Suppressor macrophage treated with lipopolysaccharide for 4 hours (primary cell): ENCODE measurements at places on chromosomes 6 and 20.
A peak's percentile ranks its signal among the peaks of the same experiment; 100 is the strongest.

- no peak for DNase-seq
Measured at GRCh38 chr6:149263321-149263720, 54.2 kb upstream of the TAB2 start.

- no peak for DNase-seq
Measured at GRCh38 chr6:149939909-149940671, 1.7 kb upstream of the ULBP2 start.

DNA sequence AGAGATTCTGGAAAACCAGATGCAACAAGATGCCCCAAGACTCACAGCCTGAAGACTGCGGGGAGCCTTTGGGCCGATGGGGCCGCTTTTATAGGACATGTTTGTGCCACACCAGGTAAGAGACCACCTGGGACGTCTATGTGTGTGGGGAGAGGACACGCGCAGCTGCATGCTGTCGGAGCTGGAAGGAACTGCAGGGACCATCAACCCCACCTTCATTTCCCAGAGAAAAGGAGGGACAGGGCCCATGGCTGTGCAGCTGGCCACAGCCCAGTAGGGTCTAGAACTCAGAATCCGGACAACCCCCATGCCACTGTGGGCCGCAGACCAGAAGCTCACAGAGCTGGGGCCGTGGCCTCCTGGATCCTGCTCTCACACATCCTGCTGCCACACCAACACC, 100.3 kb upstream of the MPC1 start:
- DNase-seq = no peak

DNA sequence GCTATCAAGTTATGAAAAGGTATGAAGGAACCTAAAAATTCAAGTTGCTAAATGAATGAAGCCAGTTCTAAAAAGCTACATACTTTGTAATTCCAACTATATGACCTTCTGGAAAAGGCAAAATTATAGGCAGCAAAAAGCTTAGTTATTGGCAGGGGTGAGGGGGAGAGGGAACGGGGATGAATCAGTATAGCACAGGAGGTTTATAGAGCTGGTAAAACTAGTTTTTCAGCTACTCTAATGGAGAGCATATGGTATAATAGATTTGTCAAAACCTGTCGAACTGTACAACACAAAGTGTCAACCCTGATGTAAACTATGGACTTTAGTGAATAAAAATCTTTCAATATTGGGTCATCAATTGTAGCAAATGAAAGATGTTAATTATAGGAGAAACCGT, 18.7 kb downstream of the MANEA start:
- DNase-seq = no peak

DNA sequence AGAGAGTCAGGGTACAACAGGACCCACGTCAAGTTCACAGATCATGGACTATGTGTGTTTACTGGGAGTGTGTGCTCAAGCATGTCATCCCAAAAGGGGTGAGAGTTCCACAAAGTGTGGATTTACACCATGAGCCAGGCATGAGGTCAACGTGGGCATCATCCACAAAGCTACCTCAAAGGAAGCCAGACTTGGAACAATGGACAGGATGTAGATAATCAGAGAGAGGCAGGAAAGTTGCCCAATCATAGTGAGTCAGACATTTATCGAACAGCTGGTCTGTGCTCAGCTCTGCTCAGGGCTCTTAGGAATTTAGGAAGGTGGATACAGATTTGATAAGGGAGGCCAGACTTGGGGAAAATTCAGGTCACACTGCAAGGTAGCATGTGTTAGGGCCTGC, 317.2 kb upstream of the CDYL start:
- peak; percentile 19 for DNase-seq

DNA sequence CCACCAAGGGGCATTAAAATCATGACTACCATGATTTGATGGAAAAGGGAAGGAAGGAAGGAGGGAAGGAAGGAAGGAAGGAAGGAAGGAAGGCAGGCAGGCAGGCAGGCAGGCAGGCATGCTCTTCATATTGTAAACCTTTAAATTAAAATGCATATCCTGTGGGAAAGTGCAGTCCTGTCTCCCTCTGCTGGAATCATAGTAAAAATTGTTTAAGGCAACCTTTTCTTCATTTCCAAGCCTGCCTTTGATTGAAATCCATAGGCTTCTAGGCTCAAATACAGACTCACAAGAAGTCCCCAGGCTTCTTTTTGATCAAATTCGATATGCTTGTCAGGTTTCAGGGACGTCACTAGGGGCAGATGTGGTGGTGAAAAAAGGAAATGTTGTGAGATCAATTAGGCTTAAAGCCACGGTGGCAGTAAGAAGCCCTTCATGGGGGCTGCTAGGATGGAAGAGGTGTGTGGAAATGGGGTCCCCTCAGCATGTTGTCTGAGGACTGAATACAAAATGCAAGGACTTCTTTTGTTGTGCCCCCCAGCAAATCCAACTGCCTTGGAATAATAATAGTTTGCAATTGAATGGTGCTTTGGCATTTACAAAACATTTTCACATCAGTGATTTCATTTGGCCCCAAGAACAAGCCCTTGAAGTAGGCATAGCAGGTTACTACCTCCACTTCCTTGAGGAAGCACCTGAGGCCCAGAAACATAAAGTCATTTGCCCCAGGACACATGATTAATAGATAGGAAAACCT, 25.6 kb upstream of the GABRR1 start:
- peak; percentile 52 for DNase-seq

DNA sequence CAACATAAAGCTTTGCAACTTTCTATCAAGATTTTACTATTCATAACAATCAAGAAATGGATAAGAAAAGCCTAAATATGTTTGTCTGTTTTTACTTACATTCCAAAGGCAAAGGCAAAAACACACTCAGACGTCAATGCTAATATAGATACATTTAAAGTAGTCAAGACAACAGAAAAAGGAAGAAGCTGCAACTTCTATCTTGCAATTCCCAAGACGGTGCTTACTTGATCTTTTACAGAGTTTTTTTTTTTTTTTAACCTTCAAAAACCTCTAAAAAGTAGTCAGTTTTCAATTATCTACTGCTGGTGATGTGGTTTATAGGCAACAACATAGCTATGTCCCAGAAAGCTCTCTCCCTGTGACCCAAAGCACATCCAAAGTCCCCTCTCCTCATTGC, 58.1 kb downstream of the EPB41L2 start:
- DNase-seq = no peak

GRCh38 chr6:35973670-35974222, 50.7 kb downstream of the SLC26A8 start:
- DNase-seq = peak; percentile 32

DNA sequence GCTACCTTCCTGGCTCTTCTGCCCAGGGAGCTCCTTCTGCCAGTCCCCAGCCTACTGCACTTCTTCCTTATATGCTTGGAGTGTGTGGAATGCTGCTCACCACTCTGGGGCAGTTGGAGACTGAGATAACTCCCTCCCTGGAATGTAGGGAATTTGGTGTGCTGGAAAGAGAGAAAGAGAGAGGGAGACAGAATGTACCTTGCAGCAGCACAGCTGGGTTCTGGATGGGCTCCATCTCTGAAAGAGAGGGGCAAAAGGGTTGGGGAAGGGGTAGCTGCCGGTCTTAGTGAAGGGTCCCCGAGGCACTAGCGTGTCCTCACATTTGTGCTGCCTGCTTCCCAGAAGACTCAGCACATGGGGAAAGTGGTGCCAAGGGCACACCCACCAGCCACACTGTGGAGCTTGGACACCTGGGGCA, 40.2 kb upstream of the DDR1 start:
- no peak for DNase-seq

GRCh38 chr6:30541515-30542403, 14.5 kb downstream of the GNL1 start:
- DNase-seq = peak; percentile 89

GRCh38 chr6:134938896-134939295, 11.0 kb downstream of the ALDH8A1 start:
- DNase-seq = peak; percentile 40

- peak; percentile 34 for DNase-seq
Measured at GRCh38 chr6:18327626-18328025, 59.5 kb upstream of the RNF144B start.

- DNase-seq = peak; percentile 10
Measured at GRCh38 chr6:85449388-85449817, 480 bp upstream of the NT5E start.

DNA sequence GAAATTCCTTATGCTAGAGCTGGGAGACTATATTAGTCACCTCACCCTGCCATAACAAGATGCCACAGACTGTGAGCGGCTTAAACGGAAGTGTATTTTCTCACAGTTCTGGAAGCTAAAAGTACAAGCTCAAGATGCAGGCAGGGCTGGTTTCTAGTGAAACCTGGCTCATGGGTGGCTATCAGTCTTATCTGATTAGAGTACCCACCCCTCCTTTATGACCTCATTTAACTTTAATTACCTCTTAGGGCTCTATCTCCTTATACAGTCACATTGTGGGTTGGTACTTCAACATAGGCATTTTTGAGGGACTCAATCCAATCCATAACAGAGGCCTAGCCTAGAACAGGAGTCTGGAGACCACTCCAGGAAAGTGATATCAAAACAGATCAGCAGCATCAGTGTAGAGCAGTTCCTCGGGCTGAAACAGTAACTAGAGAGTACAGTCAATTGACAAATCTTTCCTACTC, 2.3 kb upstream of the SNRNP48 start:
- DNase-seq = no peak

- no peak for DNase-seq
Measured at GRCh38 chr6:125519367-125519766, 217.6 kb upstream of the HDDC2 start.

DNA sequence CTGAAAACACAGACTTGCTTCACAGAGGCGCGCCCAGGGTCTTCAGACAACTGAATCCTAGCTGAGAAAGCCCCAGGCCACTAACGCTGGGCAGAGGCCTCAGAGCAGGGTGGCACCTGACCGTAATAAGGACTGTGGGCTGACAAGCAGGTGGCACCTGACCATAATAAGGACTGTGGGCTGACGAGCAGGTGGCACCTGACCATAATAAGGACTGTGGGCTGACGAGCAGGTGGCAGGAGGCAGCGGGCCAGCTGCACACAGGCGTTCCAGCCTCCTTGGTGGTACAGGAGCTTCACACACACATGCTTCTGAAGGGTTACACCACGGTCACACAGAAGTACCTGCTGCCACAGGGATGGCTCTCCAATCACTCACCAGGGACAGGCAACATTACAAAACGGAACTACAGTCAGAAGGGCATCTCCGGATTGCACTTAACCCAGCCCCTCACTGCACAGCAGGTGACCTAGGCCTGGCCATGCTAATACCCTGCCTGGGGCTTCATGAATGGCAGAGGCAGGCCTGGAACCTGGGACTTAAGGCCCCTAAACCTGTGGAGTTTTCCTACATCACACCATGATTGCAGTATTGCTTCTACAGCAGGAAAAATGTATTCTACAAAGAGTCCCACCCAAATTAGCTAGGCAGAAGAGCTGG, 50.8 kb downstream of the PSMG4 start:
- no peak for DNase-seq

DNA sequence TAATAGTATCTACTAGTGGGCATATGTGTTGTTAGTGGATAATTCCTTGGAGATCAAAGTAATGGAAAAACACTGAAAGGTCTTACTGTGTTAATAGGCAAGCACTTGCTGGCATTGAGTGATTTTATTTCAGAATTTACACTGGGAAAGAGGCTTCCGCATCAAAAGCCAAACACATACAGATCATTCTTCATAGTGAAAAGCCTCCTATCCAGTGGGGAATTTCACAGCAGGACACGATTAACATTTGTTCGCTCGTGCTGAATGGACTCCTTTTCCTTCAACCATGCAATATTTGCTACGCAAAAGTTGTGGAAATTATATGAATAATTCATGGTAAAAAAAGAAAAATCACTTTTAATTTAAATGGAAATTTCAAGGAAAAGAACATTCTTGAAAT, 26.4 kb downstream of the GABRR1 start:
- no peak for DNase-seq

- DNase-seq = no peak
Measured at GRCh38 chr6:140909156-140909555, 1223.6 kb upstream of the GJE1 start.

DNA sequence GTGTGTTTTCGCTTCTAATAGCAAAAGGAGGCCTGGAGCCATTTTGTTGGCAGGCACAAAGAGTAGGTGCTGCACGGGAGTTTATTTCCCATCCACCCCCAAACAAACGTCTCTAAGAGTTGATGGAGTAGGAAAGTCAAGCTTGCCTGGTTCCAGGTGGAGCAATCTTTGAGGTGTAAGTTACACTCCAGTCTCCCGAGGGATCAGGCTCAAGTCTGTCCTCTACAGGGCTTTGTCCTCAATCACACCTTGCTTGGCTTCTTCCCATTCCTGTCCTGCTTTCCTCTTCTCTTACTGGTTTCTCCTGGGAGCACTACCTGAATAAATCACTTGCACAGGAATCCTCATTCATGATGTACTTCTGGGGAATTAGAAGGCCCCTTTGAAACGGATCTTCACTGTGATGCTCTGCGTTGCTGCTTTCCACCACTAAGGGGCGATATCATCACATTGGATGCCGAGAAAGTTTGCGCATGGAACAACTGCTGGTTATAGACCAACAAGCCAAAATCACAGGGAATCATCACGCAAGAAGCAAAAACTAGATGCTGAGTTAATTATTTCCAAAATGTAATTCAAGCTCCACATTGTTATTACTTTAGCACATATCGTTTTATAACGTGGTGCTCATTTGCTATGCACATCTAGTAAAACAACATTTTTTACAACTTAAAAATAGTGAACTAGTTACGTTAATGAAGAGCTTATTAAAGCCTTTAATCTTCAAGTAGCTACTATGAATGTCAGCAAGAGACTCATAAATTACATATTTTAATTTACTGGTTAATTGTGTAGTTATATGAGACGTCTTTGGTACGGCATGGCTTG, 156.8 kb downstream of the DNAH8 start:
- DNase-seq = peak; percentile 63

DNA sequence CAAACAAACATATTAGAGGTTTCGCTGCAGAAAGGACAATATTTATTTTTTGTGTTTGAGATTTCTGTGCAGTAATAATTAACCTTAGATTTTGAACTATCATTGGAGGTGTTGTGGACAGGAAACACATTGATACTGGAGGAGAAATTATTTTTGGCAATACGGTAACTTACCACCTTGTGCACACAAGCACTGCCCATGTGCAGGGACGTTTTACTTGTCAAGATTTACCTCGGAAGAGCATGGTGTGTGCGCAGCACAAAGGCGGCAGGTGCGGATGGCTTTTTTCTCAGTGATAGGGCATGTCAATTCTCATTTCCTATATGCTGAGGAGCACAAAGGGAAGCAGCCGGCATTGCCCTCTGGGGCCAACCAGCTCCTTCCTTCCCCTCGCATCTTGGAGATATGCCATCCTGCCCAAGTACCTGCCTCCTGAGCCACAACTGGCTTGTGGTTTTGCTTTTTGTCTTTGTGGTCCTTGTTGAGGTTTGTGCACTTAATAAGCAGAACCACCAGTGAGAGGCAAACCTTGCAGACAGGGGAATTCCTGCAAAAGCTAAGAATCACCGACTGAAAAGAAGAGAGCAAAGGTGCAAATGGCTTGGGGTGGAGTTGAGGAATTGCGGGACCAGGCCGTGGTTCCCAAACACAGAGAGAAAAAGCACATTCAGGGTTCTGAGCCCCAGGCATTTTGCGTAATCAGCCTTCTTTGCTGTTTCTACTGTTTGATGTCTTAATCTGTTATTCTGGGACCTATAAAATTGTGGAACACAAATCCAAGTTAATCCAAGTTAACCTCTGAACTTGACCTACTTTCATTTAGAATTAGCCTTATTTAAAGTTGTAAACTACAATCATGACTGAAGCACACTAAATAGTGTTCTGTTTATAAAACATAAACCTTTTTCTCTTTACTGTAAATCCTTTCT, 21.9 kb downstream of the SAMD5 start:
- no peak for DNase-seq
